Panc1 (cell line): ENCODE measurements at places on chromosomes 7 and 10.

GRCh38 chr10:131701131-131701947 lies 199.5 kb upstream of the PPP2R2D start:
- H3K27ac ChIP-seq, result no peak overlapping the region
- peaks cover 4% of the 10 kb centered on the region; the same call in 1 of the 2 replicates for H3K27me3 ChIP-seq
- H3K36me3 ChIP-seq, result no peaks in the 10 kb centered on the region
- no peaks in the 10 kb centered on the region for H3K4me1 ChIP-seq
- no peak for DNase-seq

DNA sequence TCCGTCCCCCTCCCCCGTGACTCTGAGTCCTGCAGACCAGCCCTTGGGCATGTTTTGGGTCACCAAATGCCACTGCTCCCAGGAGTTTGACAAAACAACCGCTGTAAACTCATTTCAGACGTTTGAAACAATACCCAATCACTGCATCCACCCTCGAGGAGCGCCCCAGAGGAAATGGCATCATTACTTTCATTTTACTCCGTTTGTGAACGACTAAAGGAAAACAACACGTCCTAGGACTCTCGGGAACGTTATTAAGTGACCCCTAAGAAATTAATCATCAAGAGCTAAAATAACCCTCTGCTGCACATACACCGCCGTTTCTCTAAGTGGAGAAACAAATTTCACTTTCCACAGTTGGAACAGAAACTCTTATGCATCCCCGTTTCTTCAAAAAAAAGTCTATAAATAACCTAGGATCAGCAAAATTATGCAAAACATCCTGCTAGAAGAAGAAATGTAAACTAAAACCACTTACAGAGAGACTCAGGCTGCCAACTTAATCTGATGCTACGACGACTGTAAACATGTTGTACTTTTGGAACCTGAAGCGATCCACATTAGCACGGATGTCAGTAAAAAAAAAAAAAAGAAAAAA lies 109.9 kb upstream of the EFCAB10 start:
- H3K4me1 ChIP-seq, result peaks cover 4% of the 10 kb centered on the region
- H3K27me3 ChIP-seq, result no peaks in the 10 kb centered on the region
- peak overlapping the region; percentile 62 for H3K27ac ChIP-seq
- peak overlapping the region; percentile 50 for H3K4me3 ChIP-seq
- H3K36me3 ChIP-seq, result no peaks in the 10 kb centered on the region

DNA sequence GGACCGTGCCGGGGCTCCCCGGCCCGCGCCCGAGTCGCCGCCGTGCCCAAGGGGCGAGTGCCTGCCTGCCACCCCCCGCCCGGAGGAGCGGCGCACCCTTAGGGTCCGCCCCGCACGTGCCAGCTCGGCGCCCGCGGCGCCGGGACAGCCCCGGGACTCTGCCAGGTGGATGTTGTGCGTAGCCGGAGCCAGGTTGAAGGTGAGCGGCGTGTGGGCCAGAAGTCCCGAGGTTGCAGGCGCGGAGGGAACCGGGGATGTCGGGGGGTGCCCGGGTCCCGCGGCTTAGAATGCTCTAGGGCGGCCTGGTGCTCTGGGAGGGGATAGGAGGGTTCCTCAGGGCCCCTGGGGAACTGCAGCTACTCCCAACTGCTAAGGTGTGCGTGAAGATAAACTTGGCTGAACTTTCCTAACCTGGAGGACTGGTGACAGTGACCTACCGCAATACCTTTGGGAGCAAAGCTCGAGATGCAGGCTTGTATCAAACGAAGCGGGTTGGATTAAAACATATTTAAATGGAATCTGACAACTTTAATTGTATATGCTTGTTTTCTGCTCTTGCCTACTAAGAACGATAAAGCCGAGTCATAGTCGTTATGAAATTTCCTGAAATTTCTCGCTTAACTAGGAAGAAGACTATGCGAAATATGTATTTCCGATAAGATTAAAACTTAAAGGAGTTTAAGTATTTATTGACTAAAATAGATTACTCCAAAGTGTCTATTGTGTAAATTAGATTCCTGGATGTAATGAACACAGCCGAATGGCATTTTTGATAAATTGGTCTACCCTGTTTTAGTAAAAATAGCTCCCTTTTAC lies at the start of gene CUX1:
TSS of gene CUX1 (plus strand) at position 156 of the 816 bp plus-strand sequence. CDS start at position 170, 14 bp downstream.
- H3K36me3 ChIP-seq, result peaks cover 2% of the 10 kb centered on the region; the same call in 1 of the 2 replicates
- DNase-seq, result no peak
- peaks cover 35% of the 10 kb centered on the region for H3K4me1 ChIP-seq
- peak within 1 kb of the TSS; percentile 70 for H3K4me3 ChIP-seq
- H3K27ac ChIP-seq, result peak within 1 kb of the TSS; percentile 57

- no peaks in the 10 kb centered on the region for H3K4me1 ChIP-seq
- H3K36me3 ChIP-seq, result no peaks in the 10 kb centered on the region
- no peak for DNase-seq
- H3K27me3 ChIP-seq, result no peaks in the 10 kb centered on the region; the same call in 1 of the 2 replicates
Measured at GRCh38 chr10:35743851-35744250, 101.8 kb upstream of the FZD8 start.

DNA sequence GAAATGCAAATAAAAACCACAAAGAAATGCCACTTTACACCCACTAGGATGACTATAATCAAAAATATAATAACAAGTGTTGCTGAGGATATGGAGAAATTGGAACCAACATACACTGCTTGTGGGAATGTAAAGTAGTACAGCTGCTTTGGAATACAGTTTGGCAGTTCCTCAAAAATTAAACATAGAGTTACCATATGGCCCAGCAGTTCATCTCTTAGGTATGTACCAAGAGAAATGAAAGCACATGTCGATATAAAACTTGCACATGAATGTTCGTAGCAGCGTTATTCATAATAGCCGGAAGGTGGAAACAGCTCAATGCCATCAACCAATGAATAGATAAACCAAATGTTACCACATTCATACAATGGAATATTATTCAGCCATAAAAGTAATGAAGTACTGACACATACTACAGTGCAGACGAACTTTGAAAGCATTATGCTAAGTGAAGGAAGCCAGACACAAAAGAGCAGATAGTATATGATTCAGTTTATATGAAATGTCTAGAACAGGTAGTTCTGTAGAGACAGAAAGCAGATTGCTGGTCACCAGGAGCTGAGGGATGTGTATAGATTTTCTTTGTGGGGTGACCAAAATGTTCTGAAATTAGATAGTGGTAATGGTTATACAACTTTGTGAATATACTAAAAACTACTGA lies 12.4 kb downstream of the BCAP29 start:
- H3K4me3 ChIP-seq, result no peak overlapping the region
- DNase-seq, result no peak
- peaks cover 8% of the 10 kb centered on the region; the same call in 1 of the 2 replicates for H3K36me3 ChIP-seq
- H3K27ac ChIP-seq, result no peak overlapping the region
- H3K4me1 ChIP-seq, result no peaks in the 10 kb centered on the region
- no peaks in the 10 kb centered on the region for H3K27me3 ChIP-seq

GRCh38 chr7:142860968-142861367 lies 6.1 kb downstream of the EPHB6 start:
- DNase-seq, result no peak
- H3K36me3 ChIP-seq, result no peaks in the 10 kb centered on the region; the same call in 1 of the 2 replicates
- H3K27ac ChIP-seq, result no peak overlapping the region

DNA sequence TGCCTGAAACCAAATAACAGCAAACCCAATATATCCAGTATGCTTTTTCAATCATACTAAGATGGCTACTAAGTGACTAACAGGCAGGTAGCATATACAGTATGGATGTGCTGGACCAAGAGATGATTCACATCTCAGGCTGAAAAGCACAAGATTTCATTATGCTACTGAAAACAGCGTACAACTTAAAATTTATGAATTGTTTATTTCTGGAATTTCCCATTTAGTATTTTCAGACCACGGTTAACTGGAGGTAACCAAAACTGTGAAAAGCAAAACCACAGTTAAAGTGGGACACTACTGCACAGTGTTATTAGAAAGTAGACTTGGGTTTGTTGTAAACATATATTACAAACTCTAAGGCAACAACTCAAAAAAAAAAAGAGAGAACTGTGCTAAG lies 91.5 kb downstream of the KMT2C start:
- H3K27ac ChIP-seq, result no peak overlapping the region
- DNase-seq, result no peak
- H3K4me3 ChIP-seq, result no peak overlapping the region
- peaks cover 5% of the 10 kb centered on the region; the same call in 1 of the 2 replicates for H3K4me1 ChIP-seq
- no peaks in the 10 kb centered on the region for H3K27me3 ChIP-seq
- H3K36me3 ChIP-seq, result no peaks in the 10 kb centered on the region

- no peak for DNase-seq
- no peaks in the 10 kb centered on the region for H3K27me3 ChIP-seq
- no peaks in the 10 kb centered on the region for H3K4me1 ChIP-seq
- H3K27ac ChIP-seq, result no peak overlapping the region
- H3K4me3 ChIP-seq, result no peak overlapping the region
- H3K36me3 ChIP-seq, result peaks cover 8% of the 10 kb centered on the region
Measured at GRCh38 chr10:17712053-17712452, 39.9 kb upstream of the TMEM236 start.

DNA sequence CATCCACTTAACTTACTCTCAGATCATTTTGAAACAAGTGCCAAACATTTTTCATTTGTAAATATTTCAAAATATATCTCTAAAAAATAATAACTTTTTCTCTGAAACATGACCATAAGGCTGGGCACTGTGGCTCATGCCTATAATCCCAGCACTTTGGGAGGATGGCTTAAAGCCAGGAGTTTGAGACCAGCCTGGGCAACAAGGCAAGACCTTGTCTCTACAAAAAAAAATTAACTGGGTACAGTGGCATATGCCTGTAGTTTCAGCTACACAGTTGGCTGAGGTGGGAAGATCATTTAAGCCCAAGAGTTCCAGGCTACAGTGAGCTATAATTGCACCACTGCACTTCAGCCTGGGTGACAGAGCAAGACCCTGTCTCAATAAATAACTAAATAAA lies 36.4 kb downstream of the USP54 start:
- no peaks in the 10 kb centered on the region for H3K36me3 ChIP-seq
- 0 out of 2 replicates have a peak, but pooled peaks cover 2% of the 10 kb centered on the region for H3K4me1 ChIP-seq
- H3K4me3 ChIP-seq, result no peak overlapping the region
- no peak for DNase-seq

DNA sequence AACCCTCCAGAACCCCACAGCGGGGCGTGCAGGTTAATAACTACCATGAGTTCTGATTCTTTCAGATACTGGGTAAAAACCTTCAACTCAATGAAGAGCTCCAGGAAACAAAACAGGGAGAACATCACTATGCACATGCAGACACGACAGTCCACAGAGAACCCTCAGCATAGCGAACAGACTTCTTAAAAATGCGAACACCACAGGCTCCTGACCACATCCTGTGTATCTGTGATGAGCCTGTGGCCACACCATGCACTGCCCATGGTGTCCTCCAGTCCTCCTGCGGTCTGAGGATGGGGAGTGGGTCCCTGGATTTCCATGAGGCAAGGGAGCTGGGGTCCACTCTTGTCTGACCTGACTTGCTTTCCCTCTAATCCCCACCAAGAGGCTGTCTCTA lies 107.2 kb downstream of the COBL start:
- no peak overlapping the region for H3K27ac ChIP-seq
- H3K36me3 ChIP-seq, result no peaks in the 10 kb centered on the region
- H3K4me3 ChIP-seq, result no peak overlapping the region
- DNase-seq, result no peak
- H3K4me1 ChIP-seq, result no peaks in the 10 kb centered on the region
- no peaks in the 10 kb centered on the region for H3K27me3 ChIP-seq

- no peak for DNase-seq
- H3K27me3 ChIP-seq, result no peaks in the 10 kb centered on the region
- no peak overlapping the region for H3K4me3 ChIP-seq
- H3K27ac ChIP-seq, result no peak overlapping the region
Measured at GRCh38 chr7:131322061-131322460, 5.6 kb upstream of the MKLN1 start.

DNA sequence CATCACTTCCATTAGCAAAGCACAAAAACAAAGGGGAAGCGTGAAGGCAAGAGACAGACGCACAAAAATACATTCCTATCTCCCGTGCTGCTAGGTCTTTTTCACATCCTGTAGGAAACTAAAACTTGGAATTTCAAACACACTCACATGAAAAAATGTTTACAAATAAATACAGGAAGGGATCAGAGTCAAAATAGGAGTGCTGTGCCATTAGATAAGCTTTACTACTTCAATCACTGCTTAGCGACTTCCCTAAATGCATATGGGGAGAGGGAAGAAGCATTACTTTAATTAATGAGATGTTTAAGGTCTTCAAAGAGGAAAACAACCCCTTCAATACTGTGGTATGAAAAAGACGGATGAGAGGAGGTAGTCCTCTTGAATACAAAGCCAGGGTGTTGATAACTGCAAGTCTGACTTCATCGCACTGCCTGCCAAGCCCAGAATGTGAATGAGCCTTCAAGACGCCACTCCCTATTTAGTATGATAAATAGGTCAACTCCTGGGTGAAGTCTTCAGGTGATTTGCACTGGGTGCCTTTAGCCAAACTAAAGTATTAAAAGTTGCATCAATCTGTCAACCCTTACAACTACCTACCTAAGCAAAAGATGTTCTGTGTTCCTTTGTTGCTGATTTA lies 13.9 kb downstream of the PARD3 start:
- H3K4me3 ChIP-seq, result no peak overlapping the region
- H3K27ac ChIP-seq, result no peak overlapping the region
- no peak for DNase-seq
- H3K4me1 ChIP-seq, result no peaks in the 10 kb centered on the region
- H3K27me3 ChIP-seq, result no peaks in the 10 kb centered on the region

- H3K4me3 ChIP-seq, result no peak overlapping the region
- H3K27me3 ChIP-seq, result no peaks in the 10 kb centered on the region
- no peak overlapping the region for H3K27ac ChIP-seq
- no peaks in the 10 kb centered on the region for H3K4me1 ChIP-seq
Measured at GRCh38 chr10:11104772-11105675, 87.4 kb downstream of the CELF2 start.

GRCh38 chr7:20172736-20173334 lies 44.3 kb downstream of the MACC1 start:
- no peaks in the 10 kb centered on the region for H3K36me3 ChIP-seq
- H3K4me1 ChIP-seq, result no peaks in the 10 kb centered on the region
- peak; percentile 60 for DNase-seq
- H3K4me3 ChIP-seq, result no peak overlapping the region
- H3K27me3 ChIP-seq, result no peaks in the 10 kb centered on the region

GRCh38 chr7:128189231-128189930 lies 51.7 kb upstream of the LEP start:
- H3K27me3 ChIP-seq, result peaks cover 16% of the 10 kb centered on the region
- no peaks in the 10 kb centered on the region for H3K4me1 ChIP-seq
- no peak for DNase-seq
- H3K36me3 ChIP-seq, result no peaks in the 10 kb centered on the region
- H3K4me3 ChIP-seq, result no peak overlapping the region
- H3K27ac ChIP-seq, result no peak overlapping the region

- H3K4me1 ChIP-seq, result no peaks in the 10 kb centered on the region
- H3K27ac ChIP-seq, result no peak overlapping the region
- DNase-seq, result no peak
- H3K4me3 ChIP-seq, result no peak overlapping the region
- H3K36me3 ChIP-seq, result no peaks in the 10 kb centered on the region
- peaks cover 4% of the 10 kb centered on the region; the same call in 1 of the 2 replicates for H3K27me3 ChIP-seq
Measured at GRCh38 chr7:44367475-44368043, 42.2 kb upstream of the CAMK2B start.
